ENCODE measurements at places on chromosomes 3 and 15.

GRCh38 chr3:59064728-59065127, 14.9 kb upstream of the CFAP20DC start:
- DNase-seq = no peak

GRCh38 chr3:134694466-134694865, 43.6 kb upstream of the KY start:
- DNase-seq = no peak

GRCh38 chr3:183266454-183266853, 13.4 kb downstream of the B3GNT5 start:
- DNase-seq = no peak

DNA sequence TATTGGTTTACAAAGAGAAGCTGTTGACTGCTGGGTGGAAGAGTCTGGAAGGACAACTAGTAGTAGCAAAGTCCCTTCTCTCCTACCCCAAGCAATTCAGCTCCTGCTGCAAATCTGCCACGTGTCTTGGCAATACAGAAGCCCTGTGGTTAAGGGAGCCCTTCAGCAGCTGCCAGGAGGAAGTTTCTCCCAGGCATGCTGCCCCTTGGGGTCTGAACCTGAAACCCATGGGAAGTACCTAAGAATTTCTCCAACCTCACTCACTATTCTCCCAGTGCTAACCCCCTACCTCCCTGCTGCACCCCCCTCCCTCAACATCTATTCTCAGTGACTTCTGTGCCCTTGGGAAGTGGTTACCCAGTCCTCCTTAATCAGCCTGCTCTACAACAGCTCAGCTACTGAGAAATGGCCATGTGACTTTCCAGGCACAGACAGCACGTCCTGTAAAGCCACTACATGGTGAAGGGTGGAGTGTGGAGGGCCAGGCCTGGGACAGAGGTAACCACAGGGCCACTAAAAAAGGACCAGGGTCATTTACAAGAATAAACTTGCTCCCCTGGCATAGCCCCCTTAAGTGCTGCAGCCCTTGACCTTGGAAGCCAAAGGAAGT, 316.6 kb downstream of the NTRK3 start:
- DNase-seq = no peak

All from CD8-positive, alpha-beta memory T cell (primary cell).